ENCODE measurements at places on chromosomes 6 and 20. TPM values are rescaled to one million over a fixed set of nuclear protein-coding genes. Genes with fewer than 3 reads are reported as not detected.

Gene RIPK1
- 13.2 TPM for total RNA-seq

Gene TNF
- 1.7 TPM for total RNA-seq

Gene ORC3
- 47.8 TPM for total RNA-seq

Gene CLPSL2
- not detected for total RNA-seq

Gene ACAT2
- total RNA-seq, result 58.4 TPM

Gene MDFI
- total RNA-seq, result 5.0 TPM

GRCh38 chr20:19079536-19080299 lies 132.7 kb upstream of the SLC24A3 start:
- DNase-seq, result peak; percentile 80

- DNase-seq, result no peak
Observed at GRCh38 chr6:147434516-147434915, 74.0 kb upstream of the SAMD5 start.

- DNase-seq, result no peak
Observed at GRCh38 chr6:21386744-21387143, 206.8 kb upstream of the SOX4 start.

GRCh38 chr6:3090013-3090412 lies 21.7 kb downstream of the RIPK1 start:
- peak; percentile 20 for DNase-seq
